ENCODE measurements at places on chromosomes 16 and 17. TPM values are rescaled to one million over a fixed set of nuclear protein-coding genes. Genes with fewer than 3 reads are reported as not detected.

Gene BAIAP3
- 1.8 TPM for total RNA-seq

Gene TPSG1
- not detected for total RNA-seq

Gene ADAMTS18
- total RNA-seq = not detected

Gene GNAO1
- 1.7 TPM for total RNA-seq

Gene TMEM208
- 52.6 TPM for total RNA-seq

Gene SRCIN1
- 0.42 TPM for total RNA-seq

Gene CHD9
- total RNA-seq = 18.0 TPM

Gene PYY
- total RNA-seq = not detected

Gene MYH8
- total RNA-seq = not detected

Gene FZD2
- not detected for total RNA-seq

Gene C16orf89
- not detected for total RNA-seq

Gene INPP5K
- total RNA-seq = 53.8 TPM

Gene KLHL10
- total RNA-seq = not detected

Gene BEAN1
- total RNA-seq = not detected

Gene ACSM2B
- not detected for total RNA-seq

Gene RIPOR1
- total RNA-seq = 52.6 TPM

Gene VAT1L
- not detected for total RNA-seq

Gene MLST8
- 38.3 TPM for total RNA-seq

Gene EVPL
- 0.07 TPM for total RNA-seq

Gene NLRC3
- total RNA-seq = 96.4 TPM

Gene PPM1E
- total RNA-seq = 0.12 TPM

Data from T-helper 1 cell treated with Interleukin-12 subunit alpha and Interleukin-12 subunit beta and Interleukin-4 antibody, amounts not matched to agents 30 ng/mL and 1 ng/mL, for 36 hours (primary cell).